ENCODE measurements at places on chromosomes 7 and 10.

GRCh38 chr10:118290471-118290995 lies 51.6 kb downstream of the FAM204A start:
- DNase-seq: no peak

- no peak for DNase-seq
Measured at GRCh38 chr7:43757073-43757720, 1.3 kb upstream of the BLVRA start.

DNA sequence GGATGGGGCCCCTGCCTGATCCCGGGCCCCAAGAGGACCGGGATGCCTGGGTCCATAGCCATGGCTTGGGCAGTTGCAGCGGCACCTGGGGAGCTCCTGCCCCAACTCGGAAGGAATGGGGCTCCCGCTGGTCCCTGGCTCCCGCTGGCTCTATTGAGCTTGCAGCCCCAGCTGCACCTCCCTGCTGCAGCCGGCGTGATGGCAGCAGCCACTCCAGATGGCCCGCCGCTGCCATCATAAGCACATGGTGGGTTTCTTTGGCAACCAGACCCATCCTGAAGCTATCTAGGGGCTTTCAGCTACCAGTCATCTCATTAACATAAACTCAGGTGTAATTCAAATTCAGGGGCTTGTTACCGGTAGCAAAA lies 11.1 kb upstream of the DNMBP start:
- no peak for DNase-seq

DNA sequence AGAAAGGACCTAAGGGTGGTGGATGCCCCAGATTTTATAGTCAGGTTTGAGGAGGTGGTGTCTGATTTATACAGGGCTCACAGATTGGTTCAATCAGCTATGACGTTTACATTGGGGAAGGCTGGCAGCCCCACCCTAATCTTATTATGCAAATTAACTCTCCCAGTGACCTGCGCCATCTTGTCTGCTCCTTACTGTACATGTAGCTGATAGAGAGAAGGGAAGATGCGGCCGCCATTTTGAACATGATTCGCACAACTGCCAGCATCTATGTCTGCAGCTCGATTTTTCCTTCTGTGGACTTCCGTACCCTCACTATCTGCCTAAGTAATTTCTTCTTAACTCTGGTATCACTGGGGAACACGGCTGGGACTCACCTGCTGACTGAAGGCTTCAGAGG lies 619.0 kb upstream of the DPP6 start:
- no peak for DNase-seq

- DNase-seq: no peak
Measured at GRCh38 chr10:67477868-67478267, 218.1 kb downstream of the CTNNA3 start.

GRCh38 chr10:92727550-92727949 lies 37.8 kb downstream of the HHEX start:
- no peak for DNase-seq

- DNase-seq: no peak
Measured at GRCh38 chr10:8405596-8405995, 351.1 kb downstream of the GATA3 start.

GRCh38 chr7:130154131-130154500 lies 51.1 kb downstream of the TMEM209 start:
- no peak for DNase-seq

DNA sequence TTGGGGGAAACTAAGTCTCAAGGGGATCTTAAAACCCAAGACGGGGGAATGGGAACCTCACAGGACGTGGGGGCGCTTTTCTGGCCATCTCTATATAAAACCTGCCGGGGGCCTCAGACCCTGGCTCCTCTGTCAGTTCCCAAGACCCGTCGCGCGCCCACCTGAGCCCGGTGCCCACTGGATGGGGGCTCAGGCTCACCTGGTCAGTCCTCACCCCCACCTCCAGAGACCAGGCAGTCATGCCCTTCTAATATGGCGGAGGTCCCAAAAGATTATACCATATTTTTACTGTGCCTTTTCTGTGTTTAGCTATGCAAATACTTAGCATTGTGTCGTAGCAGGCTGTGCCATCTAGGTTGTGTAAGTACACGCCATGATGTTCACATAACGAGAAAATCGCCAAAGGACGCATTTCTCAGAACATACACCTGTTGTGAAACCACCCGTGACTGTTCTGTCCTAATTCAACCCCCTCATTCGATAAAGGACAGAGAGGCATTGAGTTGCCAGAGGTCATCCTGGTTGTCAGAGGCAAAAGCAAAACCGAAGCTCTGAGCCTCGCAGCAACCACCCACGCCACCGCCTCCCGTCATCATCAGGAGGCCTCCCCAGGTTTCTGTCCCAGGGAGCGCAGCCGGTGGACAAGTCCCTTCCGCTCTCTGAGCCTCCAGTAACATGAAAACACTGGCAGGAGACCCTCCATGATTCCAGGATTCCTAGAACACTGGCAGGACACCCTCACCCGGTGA lies 28.9 kb downstream of the OAT start:
- DNase-seq: no peak

DNA sequence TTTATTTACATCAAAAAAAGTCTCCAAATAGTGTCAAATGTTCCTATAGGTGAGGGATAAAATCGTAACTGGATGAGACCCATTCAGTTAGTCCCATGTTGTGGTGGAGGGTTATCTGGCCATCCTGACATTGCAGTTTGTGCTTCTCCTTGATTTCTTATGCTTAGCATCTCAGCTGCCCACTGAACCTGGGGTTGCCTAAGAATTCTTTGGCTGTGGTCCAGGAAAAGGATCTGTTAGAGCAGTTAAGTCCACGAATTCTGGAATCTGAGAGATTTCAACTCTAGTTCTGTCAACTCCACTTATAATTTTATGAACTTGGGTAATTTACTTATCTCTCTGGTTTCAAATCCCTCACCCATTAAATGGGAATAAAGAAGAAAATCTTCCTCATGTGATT lies 1673.4 kb downstream of the REEP3 start:
- DNase-seq: no peak

- DNase-seq: no peak
Measured at GRCh38 chr7:17844514-17845196, 95.6 kb downstream of the SNX13 start.

- no peak for DNase-seq
Measured at GRCh38 chr7:101410743-101411507, 48.2 kb downstream of the COL26A1 start.

- DNase-seq: no peak
Measured at GRCh38 chr10:82266438-82266837, 391.4 kb downstream of the NRG3 start.

DNA sequence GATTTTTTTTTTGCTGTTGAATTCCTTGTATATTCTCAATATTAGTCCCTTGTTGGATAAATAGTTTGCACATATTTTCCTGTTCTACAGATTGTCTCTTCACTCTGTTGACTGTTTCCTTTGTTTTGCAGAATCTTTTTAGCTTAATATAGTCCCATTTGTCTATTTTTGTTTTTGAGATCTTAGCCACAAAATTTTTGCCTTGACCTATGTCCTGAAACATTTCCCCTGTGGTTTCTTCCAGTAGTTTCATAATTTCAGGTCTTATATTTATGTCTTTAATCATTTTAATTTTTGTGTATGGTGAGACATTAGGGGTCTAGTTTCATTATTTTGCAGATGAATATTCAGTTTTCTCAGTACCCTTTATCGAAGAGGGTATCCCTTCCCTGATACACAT lies 92.7 kb downstream of the LANCL2 start:
- no peak for DNase-seq

DNA sequence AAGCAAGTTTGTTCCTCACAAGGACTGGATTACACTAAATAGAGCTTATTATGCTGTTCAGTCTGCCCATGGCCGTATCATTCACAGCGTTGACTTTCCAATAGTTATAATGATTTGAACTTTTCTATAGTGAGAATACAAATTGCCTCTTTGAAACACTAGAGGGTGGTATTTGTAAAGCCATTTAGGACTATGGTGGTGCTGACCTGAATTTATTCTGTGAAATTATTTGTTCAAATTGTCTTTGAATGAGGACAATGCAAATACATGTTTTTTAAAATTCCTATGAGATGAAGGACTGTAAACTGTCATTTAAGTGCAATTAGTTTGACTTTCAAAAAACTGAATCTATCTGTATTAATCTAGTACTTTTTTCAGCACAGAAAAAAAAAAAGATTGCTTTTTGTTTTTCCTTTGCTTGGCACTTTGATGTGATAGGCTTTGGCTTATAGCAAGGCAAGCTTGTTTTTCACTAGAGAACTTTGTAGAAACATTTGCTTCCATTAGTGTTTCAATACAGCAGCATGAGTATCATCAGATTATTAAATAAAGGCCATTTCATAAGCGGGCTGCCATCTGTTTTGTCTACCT lies 122.7 kb upstream of the TMEM229A start:
- DNase-seq: no peak

DNA sequence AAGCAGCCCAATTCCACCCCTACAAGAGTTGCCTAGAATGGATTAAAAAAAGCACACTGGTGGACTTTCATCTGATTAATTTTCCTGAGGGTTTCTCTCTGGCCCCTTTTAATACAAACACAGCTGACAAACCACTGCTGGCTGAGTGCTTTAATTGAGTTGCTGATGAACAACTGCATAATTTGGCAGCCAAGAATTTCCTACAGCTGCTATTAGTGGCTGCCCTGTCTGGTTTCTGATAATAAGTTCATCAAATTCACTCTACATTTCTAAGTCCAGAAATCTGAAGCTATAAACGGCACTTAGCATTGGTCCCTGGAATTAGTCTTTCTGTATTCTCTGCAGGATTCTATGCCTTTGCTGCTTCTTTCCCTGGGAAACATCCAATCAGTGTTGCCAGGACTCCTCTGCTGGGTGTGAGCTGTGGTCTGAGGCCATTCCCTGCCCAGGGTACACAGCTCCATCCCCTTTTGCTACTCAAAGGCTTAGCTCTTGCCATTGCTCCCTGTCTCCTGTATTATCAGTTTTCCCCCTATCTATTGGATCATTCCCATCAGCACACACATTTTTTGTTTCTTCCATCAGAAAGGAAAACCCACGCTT lies 110.6 kb downstream of the LSM5 start:
- no peak for DNase-seq

DNA sequence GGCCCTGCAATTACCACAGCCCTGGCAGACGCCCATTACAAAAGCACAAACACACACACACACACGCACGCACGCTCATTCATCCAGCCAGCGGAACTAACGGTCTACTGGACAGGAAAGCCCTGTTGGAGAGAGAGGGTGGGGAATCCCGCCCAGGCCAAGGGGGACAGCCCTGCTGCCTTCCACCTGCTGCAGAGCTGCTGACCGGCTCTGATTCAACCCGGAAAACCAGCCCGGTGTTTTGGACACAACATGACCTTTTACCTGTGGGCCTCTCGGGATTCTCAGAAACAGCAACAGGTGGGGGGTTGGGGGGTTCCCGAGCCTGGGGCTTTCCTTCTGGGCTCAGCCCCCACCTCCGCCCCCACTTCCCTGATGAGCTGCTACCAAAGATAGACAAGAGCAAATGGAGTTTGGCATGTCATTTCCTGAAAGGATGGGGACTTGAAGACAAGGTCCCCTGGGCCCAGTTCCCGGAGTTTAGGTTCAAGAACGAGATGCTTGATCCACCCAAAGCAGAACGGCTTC lies 18.5 kb upstream of the SERPINE1 start:
- DNase-seq: no peak

DNA sequence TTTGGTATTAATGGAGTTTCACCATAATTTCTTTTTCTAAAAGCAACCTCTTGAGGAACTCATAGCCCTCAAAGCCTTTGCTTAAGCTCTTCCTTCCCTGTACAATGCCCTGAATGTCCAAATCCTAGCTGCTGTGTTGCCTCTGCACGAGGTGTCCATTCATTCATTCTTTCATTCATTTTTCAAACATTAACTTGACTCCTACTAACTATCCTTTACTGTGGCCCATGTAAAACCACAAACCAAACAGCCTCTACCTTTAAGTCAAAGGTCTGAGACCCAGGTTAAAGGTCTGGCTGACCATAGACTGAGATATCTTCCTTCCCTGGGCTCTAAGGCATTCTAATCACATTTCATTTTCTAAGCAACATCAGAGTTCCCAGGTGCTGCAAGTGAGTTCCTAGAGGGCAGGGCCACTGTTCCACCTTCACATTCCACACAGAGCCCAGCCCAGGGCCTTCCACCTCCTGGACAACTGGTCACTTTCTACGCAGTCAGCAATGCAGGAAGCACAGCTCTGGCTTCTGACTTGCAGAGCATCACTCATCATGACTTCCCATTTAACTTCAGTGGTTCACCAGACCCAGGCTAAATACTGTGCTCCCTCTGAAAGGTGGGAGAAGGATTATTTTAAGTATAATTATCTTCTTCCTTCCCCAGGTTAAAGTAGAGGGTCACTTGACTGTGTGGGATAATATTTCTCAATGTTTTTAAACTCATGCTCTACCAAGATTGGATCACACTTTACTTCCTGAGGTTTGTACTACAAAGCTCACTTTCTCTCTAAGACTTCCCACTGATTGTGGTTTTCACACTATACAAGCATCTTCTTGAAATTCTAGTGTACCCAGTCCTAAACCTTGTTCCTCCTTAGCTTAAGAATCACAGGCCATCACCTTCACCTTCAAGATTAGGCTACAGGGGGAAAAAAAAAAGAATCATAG lies 19.1 kb downstream of the ATXN7L1 start:
- DNase-seq: no peak

DNA sequence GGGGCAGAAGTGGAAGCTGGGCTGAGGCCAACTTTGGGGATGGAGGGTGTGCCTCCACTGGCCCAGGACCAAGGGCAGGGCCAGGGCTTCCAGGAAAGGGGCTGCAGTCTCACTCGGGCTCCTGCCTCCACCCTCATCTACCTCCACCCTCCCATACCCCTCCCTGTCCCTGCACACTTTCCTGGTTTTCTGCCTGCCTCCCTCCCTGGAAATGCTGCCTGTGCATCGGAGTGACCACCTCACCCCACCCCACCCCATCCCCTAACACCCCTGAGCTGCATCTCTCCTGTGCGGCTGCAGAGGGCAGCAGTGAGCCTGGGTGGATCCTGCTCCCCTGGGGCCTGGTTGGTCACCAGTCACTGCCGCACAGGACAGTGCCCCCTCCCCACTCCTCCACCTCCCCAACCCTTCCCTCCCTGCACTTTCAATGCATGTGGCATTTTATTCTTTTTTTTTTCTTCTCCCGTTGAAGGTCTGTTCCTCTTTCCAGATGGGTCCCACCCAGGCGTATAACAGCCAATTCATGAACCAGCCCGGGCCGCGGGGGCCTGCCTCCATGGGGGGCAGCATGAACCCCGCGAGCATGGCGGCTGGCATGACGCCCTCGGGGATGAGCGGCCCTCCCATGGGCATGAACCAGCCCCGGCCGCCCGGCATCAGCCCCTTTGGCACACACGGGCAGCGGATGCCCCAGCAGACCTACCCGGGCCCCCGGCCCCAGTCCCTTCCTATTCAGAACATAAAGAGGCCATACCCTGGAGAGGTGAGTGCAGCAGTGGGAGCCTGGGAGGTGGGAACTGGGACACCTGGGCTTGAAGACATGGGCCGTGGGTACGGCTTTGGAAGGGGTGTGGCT lies 54.1 kb upstream of the PPIF start:
- no peak for DNase-seq

- no peak for DNase-seq
Measured at GRCh38 chr7:79157281-79157680, 296.2 kb downstream of the MAGI2 start.

GRCh38 chr10:60728056-60728455 lies 50.2 kb upstream of the CDK1 start:
- no peak for DNase-seq

GRCh38 chr7:25515633-25516275 lies 287.5 kb upstream of the NPVF start:
- DNase-seq: no peak

- no peak for DNase-seq
Measured at GRCh38 chr10:124534231-124534798, 72.7 kb downstream of the LHPP start.
